Fibroblast of skin of scalp (primary cell): ENCODE measurements at places on chromosomes 13 and 19.

DNA sequence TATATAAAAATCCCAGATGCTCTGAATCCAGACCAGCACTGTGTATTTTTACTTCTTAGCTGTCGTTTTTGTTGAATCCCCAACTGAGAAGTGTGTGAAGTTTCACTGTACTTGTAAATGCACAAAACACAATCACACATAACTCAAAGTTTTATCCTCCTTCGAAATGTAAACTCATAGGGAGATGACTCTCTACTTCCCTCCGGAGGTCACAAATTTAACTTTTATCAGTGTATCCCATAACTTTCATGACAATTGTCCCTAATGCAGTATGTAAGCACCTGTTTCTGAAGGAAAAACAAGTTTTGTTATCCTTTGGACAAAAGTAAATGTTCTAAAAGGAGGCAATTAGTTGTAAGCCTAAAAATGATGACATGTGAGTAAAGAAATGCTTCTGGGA is 665.0 kb upstream of the SLITRK6 start:
- DNase-seq = peak; percentile 5

GRCh38 chr19:28961772-28962500 is 251.0 kb downstream of the UQCRFS1 start:
- DNase-seq = peak; percentile 92

DNA sequence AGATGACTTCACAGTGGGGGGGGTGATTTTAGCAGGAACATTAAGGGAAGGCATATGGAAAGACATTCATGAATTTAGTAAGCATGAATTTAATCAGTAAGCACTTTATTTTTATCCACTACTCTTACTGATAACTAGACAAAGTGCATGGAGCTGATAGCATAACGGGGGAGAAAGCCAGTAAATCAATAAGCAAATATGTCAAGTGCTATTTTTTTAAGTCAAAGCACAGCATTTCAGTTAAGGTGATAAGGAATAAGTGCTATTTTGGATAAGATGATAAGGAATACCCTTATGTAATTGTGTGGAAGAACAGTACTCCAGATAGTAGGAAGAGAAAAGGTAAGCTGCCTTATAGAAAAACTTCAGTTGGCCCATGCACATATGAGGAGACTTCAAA is 19.4 kb downstream of the UFM1 start:
- no peak for DNase-seq

GRCh38 chr13:21237081-21237480 is 60.6 kb downstream of the MRPL57 start:
- DNase-seq = no peak

DNA sequence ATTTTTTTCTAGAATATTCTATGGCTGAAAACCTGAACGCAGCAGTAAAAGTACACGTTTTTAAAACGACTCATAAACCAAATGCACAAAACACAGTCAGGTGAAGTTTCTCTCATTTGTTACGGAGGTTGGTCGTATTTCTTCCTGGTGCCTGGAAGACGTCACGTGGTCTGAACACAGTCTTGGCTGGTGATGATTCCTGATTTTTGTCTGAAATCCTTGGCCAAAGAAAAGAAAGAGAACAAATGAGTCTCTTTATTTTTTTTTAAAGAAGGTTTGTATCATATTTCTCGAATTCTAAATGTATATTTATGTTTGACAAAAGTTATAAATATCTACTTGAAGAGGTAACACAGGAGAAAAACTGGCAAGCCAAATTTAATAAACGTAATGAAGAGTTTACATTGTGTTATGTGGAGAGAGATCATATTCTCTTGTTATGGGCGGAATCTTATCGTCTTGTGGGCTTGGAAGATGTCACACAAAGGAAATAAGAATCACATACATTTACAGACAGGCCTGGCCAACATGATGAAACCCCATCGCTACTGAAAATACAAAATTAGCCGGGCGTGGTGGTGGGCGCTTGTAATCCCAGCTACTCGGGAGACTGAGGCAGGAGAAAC is 10.0 kb upstream of the PNMA8A start:
- no peak for DNase-seq

GRCh38 chr19:11639602-11640471 is 42.6 kb downstream of the ZNF627 start:
- DNase-seq = peak; percentile 91

DNA sequence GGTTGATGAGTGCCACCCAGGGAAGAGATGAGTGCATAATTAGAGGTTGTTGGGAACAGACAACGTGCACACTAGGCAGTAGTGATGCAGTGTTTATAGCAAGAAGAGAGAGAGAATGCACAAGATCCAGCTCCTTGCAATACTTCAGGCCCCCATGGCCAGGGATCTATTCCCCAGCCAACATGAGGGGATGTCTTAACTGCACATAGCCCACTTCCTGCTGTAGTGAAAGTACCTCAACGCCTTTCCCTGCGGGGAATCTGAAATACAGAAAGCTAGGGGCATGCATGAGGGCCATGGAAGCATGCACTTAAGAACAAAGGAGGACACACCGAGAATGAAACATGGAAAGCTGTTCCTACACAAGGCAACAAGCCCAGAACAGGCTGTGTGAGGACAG is 636.7 kb upstream of the GPC6 start:
- DNase-seq = no peak

- no peak for DNase-seq
Observed at GRCh38 chr19:48906324-48906723, 6.2 kb downstream of the NUCB1 start.

DNA sequence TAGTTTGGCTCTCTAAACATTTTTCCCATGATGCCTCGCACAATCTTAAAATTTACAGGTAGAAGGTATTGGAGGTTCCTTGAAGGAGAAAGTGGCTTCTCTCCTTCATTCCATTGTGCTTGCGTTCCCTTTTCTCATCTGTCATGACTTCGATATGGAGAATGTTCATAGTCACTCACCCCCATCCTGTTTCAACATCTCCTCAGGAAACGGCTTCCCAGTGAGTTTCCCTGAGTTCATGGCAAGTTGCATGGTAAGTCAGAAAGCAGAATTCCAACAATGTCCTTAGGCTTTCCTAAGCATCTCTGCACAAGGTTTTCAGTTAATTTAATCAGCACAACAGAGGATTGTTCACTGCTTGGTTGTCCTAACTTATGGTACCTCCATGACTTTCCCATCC is 581.8 kb upstream of the SLITRK5 start:
- peak; percentile 68 for DNase-seq

DNA sequence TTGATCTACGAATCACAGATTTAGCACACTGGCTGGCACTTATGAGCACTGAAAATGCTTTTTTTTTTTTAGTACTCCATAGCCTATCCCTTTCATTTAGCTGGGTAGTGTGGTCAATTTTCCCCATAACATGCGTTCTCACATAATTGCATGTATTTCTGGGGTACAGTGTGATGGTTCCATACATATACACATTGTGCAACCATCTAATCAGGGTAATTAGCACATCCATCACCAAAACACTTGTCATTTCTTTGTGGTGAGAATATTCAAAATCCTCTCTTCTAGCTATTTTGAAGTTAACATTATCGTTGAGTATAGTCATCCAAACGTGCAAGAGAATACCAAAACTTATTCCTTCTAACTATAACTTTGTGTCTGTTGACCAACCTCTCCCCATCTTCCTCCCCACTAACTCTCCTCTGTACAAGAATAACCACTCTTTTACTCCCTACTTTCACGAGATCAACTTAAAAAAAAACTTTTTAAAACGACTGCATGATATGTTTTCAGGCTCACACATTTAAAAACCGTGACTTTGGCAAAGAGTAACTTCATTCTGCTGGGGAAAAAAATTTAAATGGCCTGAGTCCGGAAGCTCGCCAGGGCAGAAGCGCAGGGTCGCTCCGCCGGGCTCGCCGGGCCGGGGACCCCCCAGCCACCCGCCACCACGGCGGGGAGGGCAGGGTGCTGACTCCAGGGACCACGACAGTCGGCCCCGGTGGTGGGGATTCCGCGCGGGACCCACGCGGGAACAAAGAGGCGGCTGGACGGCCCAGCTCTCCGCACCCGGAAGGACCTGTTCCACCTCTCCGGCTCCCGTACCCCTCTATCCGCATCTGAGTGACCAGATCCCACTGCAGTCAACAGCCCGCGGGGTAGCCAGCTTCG is 868 bp upstream of the UBAC2 start:
- DNase-seq = peak; percentile 7

DNA sequence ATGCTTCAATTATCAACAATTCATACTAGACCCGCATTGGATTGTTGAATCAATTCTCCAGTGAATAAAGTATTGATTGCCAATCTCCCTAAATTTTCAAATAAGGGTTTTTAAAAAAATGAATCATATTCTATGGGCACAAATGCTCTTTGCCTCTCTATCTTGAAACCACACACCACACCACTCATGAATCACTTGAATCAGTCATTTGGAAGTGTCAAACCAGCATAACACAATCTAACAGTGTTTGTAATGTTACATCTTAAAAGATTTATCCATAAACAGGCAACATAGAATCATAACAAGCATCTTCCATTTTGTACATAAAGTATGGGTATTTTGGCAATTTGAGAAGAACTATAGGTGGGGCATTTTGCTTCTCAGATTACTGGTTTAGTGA is 219.5 kb upstream of the MIR17HG start:
- DNase-seq = no peak
